ENCODE measurements at places on chromosomes 16 and 17.
A peak's percentile ranks its signal among the peaks of the same experiment; 100 is the strongest.

DNA sequence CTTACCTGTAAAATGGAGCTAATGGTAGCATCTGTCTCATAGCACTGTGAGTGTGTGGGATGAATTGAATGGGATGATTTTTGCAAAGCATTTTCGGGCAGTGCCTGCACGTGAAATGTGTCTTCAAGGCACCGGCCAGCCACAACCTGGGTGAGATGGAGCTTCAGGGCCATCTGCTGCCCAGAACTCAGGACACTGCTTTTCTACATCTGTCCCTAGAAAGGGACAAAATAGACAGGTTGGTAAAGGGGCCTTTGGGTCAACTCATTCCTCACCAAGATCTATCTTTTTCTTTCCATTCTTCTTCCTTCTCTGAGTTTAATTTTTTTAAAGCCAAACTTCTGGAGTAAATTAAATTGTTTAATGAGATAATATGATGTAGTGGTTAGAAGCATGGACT, 106.5 kb downstream of the UTP18 start:
- no peak for DNase-seq

GRCh38 chr17:43803758-43804157, 23.5 kb downstream of the CFAP97D1 start:
- no peak for DNase-seq

GRCh38 chr17:55161935-55162555, 102.7 kb upstream of the HLF start:
- DNase-seq: no peak

DNA sequence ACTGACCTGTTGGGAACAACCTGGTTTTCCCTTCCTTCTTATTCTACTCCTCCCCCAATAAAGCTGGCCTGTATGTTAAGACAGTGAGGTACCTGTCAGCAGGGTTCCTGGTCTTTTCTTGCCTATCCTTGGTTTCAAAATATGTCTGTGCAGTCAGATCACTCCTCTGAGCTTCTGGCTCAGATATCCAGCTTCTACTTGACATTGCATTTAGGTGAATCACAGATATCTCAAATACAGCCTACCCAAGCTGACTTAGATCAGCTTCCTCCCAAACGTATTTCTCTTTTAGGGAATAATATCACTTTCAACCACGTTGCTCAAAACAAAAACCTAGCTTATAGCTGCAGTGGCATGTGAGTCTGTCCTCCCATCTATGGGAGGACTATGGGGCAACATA, 48.7 kb downstream of the TEX14 start:
- DNase-seq: no peak

DNA sequence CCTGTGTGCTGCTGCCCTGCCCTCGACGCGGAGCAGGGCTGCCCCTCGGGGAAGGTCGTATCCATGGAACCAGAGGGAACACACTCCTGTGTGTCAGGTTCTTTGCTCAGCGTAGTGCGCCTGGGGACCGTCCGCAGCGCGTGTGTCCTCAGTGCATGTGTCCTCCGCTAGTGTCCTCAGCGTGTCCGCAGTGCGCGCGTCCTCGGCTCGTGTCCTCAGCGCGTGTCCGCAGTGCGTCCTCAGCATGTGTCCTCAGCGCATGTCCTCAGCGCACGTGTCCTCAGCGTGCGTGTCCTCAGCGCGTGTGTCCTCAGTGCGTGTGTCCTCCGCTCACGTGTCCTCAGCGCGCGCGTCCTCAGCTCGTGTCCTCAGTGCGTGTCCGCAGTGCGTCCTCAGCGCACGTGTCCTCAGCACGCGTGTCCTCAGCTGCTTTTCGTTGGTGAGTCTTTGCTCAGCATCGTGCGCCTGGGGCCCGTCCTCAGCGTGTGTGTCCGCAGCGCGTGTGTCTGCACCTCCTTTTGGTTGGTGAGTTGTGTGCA, 59.2 kb upstream of the ZNF750 start:
- DNase-seq: no peak

- DNase-seq: peak; percentile 92
Measured at GRCh38 chr16:70289229-70290094, at the start of gene AARS1. TSS of gene AARS1 (minus strand) at chr16:70289506. CDS start at chr16:70282763, 6,743 bp downstream.

DNA sequence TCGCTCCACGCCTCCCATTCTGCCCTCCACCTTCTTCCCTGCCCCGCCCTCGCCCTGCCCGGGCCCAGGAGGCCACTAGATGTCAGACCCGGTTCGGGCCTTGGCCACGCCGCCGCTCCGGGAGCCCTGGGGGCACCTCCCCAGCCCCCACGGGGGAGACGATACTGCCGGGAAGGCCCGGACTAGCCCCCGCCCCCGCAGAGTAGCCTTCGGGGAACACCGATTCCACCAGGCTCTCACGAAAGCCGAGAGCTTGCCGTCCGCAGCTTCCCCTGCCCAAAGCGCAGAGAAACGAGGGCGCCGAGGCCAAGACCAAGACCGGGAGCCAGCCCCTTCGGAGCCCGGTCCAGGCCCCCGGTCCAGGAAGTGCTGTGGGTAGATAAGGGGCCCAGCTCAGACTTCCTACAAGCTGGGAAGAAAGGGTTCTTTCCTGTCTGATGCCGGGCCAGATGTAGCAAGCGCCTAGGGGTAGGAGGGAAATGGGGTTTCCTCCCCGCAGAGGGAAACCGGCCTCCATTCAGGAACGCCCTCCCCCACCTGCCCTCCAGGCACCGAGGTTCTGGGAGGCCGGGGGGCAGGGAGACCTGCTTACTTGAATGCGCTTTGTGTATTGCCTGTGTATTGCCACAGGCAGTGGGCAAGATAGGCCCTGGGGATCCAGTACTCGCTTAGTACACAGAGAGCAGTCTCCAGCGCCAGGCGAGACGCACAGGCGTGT, 806 bp upstream of the CYB561 start:
- peak; percentile 28 for DNase-seq

- DNase-seq: no peak
Measured at GRCh38 chr16:88194397-88195268, 188.1 kb upstream of the ZNF469 start.

DNA sequence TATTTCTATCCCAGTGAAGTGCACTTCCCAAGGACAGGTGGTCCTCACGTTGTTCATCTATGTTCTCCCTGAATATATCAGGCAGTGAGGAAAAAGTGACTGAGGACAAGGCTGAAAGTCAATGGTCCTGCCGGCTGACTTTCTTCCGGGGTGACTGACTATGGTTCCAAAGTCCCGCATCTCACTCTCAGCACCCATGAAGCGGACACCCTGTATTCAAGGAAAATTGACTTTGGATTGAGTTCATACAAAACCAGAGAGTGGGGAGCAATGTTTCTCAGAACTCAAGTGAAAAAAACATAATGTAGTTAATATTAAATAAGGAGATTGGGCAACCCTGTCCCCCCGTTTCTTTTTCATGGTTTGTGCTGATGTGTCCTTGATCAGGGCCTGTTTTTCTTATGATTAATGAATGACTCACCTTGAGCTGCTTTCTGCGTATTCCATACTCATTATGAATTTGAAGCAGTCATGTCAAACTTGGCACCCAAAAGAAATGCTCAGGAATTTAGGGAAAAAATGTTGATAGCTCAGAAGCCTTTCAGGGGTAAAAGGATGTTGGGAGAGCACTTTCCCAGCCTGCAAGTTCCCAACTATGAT, 184.0 kb downstream of the CYLD start:
- no peak for DNase-seq

DNA sequence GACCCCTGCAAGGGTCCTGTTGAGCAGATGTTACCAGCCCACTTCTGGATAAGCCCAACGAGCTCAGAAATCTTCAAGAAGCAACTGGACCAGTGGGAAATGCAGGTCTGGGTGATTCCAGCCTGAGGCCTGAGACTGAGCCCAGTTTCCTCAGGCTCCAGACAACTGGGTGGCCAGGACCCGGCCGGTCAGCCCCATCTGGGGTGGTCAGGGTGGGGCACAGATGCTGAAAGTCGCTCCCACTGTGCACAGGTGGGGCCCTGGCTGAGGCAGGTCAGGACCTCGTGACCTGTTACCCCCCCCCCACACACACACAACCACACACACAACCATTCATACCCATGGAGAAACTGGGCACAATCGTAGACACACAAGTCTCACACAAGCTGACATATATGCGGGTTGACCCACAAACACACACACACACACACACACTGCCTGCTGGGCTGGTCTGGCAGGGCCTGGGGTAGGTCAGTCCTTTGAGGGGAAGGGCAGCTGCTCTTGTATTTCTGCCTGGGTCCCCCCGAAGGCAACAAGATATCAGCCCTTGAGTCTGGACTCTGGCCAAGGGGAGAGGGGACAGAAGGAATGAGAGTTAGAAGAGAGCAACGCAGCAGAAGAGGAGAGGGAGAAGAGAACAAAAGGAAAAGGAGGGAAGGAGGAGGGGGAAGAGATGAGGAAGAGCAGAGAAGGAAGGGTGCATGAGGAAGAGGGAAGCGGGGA, 99.0 kb upstream of the CDH5 start:
- DNase-seq: no peak

DNA sequence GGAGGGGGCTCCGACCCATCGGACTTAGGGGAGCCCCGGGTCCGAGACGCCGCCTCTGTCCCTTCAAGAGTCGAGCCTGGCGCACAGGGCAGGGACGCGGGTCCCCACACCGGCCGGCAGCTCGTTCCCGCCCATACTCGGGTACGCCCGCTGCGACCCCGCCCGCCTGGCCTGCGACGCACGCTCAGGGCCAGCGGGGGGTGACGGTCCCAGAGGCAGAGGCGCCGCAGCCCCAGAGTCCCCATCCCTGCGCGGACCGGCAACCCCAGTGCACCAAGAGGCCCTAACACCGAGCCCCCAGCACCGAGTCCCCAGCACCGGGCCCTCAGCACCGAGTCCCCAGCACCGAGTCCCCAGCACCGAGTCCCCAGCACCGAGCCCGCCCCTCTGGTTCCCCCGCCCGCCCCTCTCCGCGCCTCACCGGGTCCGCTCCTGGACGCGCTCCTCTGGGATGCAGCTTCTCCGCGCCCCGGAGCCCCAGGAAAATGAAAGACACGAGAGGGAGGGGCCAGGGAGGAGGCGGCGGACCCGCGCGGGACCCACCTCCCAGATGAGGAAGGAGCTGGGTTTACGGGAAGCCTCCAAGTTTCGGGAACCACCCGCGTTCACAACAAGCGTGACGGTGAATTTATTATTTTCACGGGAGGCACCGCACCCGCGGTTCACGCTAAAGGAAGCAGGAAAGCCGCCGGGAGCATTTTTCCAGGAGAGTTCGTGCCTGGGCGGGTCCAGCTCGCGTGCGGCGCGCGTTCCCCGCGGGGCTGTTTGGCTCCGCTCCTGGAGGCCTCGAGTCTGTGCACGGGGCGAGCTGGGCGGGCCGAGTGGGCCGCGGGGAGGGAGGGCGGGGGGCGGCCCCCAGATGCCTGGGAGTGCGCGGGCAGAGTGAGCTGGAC, at the start of gene SECTM1:
SECTM1 (minus strand) TSS at position 488 of the 893 bp plus-strand sequence. CDS start 6,526 bp downstream, outside the sequence.
- no peak for DNase-seq

- DNase-seq: no peak
Measured at GRCh38 chr17:37769050-37769449, 24.2 kb upstream of the HNF1B start.

GRCh38 chr17:64448665-64449512, at the start of gene MILR1:
TSS of gene MILR1 (plus strand) at chr17:64449115. CDS start at chr17:64449169, 54 bp downstream.
- DNase-seq: no peak

- no peak for DNase-seq
Measured at GRCh38 chr16:11681556-11681955, 13.3 kb downstream of the SNN start.

- no peak for DNase-seq
Measured at GRCh38 chr17:17056156-17056539, 13.9 kb downstream of the MPRIP start.

DNA sequence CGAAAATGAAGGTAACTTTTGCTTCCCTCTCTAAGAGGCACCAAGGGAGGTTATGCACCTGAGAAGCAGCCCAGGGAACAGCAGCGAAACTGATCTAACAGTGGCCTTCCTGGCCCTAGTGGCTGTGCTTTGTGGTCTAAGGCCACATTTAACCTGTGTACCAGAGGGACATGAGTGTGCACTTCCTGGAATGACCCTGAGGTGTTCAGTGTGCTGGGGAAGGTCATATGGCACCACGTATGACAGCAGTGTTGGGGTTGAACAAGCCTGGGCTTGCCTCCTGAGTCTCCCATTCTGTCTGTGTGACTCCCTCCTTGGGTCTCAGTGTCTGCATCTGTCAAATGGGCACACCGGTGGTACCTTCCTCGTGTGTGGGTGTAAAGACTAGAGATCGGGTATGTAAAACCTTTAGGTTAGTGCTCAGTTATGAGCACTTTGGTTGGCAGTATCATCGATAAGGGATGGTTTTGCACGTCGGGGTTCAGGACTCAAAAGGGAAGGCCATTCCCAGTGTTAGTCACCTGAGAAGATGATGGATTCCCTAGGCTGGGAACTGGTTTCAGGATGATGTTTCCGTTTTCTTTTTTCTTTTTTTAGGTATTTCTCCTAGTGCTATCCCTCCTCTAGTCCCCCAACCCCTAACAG, 31.9 kb downstream of the PLCG2 start:
- DNase-seq: no peak

GRCh38 chr16:14215941-14216340, 144.8 kb downstream of the MRTFB start:
- no peak for DNase-seq

GRCh38 chr16:22007509-22008214, at the start of gene MOSMO:
TSS of gene MOSMO (plus strand) at chr16:22008111. CDS start at chr16:22008302, 191 bp downstream.
- peak; percentile 68 for DNase-seq

DNA sequence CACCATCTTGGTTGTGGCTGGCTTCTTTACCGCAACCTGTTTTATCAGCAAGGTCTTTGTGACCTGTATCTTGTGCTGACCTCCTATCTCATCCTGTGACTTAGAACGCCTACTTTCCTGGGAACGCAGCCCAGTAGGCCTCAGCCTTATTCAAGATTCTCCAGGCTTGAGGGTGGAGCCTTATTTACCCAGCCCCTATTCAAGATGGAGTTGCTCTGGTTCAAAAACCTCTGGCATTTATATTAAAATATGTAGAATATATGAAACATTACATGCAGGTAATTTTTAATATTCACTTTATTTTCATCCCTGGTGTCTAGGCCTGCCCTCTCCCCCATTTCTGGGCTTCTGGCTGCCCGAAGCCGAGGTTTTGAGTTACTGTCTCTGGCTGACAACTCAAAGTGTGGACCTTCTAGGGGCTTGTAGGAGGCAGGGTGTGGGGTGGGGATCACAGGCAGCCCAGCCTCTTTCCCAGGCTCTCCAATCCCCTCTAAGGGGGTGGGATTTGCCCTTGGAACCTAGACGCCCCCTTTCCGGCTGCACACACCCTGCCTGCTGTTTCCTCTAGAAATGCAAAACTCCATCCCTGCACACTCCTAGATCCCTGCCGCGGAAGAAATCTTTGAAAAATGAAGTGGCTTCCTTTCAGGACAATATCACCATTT, 152.0 kb downstream of the KCNJ12 start:
- no peak for DNase-seq

DNA sequence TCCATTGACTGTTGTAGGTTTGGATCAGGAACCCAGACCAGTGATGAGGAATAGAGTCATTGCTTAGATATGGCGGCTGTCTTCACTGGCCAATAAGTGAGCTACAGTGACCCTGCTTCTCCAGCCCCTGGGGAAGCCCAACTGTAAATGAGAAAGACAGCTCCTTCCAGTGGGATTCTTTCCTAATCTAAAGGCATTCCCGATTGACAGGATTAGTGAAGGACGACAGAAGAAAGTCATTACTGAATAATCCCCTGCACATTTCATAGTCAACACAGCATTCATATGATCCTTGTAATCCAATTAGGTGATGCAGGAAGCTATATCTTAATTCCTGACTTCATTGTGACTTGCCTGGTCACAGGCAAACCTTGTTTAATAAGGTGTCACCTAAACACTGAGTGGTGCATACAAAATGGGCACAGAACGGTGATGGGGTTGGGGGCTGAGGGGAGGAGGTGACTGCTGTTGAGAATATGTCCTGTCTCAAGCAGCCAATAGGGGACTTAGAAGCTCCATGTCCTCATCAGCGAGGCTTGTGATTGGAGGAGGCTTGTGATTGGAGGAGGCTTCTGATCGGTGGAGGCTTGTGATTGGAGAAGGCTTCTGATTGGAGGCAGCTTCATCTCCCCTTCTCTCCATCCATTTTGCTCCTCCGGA, 242.6 kb downstream of the XYLT1 start:
- DNase-seq: no peak

Measured in activated T-cell treated with anti-CD3 and anti-CD28 coated beads for 48 hours (primary cell).